ENCODE measurements at places on chromosomes 3 and 15.
A peak's percentile ranks its signal among the peaks of the same experiment; 100 is the strongest.

DNA sequence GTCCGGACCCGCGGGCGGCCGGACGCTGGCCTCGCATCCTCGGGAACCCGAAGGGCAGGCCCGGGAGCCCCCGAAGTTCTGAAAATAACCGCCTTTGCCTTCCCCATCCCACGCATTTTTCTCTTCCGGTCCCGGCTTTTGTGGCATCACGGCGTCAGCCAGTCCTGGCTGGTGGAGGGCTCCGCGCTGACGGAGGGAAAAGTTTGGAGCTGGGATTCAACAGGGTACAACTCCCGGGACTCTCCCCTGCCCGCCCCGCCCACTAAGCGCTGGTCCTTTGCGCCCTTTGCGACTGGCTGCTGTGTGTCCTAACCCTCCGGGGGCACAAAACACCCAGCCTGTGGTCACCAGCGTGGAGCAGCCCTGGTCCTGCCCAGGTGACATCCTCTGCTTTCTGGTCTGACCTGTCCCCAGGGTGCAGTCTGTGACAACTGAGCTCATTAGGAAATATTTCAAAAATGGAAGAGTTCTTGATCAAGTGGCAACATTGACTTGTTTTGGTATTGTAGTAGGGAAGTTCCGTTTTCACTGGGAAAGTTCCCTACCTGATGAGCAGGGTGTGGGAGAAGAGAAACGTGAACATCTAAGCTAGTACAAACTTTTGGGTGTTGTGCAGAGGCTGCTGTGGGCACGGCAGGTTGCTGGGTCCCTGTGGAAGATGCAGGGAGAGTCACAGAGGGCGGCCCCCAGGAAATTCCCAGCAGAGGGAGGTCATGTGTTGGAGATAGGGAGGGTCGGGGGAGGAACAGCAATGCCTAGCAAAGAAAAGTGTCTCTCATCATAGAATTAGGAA lies 775 bp downstream of the ARNT2 start:
- no peak for DNase-seq

DNA sequence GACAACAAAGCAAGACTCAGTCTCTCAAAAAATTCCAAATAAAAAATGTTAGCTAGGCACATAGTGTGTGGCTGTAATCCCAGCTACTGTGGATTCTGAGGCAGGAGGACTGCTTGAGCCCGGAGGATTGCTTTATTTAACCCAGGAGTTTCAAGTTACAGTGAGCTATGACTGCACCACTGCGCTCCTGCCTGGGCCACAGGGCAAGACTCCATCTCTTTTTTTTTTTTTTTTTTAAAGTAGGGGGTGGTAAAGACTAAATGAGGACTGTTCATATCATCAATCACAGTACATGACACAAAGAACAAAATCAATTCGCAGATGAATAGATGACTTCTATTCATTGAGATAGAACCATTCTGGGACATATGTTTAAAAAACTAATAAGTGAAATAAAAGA lies 48.1 kb downstream of the ACAP2 start:
- DNase-seq: no peak

- no peak for DNase-seq
These were observed 185.8 kb upstream of the PPP2R3A start for GRCh38 chr3:135779590-135780235.

- no peak for DNase-seq
These were observed 30.2 kb downstream of the NCEH1 start for GRCh38 chr3:172680684-172681083.

DNA sequence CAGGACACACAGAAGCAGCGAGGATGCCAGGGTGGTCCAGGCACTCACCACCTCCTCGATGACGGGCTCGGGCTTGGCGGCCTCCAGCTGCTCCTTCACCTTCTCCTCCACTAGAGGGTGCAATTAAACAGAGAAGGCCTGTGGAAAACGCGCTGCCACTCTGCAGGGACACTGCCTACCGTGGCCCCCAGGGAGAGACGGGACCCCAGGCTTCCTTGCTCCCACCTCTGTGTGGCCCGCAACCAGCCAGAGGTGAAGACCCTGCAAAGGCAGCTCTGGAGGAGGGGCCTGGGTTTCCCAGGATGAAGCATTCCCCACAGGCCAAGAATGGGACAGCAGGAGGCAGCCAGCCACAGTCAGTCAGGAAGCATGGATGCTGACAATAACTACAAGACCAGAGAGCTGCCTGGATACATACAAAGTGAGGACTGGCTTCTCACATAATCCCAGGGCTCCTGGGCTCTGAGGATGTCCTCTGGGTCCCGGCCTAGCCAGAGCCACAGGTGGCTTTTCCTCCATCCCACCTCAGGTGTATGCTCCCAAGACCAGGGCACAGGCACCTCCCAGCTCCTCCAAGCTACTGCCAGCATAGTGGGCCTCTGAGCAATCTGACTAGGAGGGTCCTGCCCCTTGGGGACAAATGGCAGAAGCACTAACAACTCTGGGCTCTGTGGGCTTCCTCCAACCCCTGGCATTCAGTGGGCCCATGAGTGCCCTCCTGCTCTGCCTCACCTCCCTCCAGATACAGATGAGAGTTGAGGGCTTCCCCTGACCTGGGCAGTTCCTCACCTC lies 46.2 kb downstream of the PTH1R start:
- DNase-seq: no peak

DNA sequence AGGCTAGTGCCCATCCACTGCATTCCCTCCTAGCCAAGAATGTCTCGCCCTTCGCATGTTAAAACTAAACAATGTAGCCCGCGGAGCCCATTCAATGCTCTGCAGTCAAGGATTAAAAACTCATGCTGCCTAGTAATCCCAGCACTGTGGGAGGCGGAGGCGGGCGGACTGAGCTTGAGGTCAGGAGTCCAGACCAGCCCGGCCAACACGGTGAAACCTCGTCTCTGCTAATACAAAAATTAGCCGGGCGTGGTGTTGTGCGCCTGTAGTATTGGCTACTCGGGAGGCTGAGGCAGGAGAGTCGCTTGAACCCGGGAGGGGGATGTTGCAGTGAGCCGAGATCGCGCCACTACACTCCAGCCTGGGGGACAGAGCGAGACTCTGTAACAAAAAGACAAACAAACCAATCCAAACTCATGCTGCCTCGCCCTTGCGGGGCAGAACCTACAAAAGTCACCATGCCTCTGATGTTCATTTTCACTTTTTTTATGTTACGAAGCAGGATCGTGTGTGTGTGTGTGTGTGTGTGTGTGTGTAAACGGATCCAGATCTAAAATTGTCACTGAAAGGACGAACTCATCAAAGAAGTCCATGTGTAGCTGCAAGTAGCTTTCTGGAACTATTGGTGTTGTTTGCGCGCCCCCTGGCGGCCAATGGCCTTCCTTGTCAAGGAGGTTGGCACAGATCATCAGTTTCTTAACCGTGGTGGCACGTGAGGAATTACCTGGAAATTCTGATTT lies 54.8 kb upstream of the SPESP1 start:
- peak; percentile 67 for DNase-seq

GRCh38 chr3:184724699-184725098 lies 12.8 kb upstream of the MAGEF1 start:
- DNase-seq: no peak

GRCh38 chr3:102398176-102398575 lies 36.6 kb upstream of the ZPLD1 start:
- no peak for DNase-seq

DNA sequence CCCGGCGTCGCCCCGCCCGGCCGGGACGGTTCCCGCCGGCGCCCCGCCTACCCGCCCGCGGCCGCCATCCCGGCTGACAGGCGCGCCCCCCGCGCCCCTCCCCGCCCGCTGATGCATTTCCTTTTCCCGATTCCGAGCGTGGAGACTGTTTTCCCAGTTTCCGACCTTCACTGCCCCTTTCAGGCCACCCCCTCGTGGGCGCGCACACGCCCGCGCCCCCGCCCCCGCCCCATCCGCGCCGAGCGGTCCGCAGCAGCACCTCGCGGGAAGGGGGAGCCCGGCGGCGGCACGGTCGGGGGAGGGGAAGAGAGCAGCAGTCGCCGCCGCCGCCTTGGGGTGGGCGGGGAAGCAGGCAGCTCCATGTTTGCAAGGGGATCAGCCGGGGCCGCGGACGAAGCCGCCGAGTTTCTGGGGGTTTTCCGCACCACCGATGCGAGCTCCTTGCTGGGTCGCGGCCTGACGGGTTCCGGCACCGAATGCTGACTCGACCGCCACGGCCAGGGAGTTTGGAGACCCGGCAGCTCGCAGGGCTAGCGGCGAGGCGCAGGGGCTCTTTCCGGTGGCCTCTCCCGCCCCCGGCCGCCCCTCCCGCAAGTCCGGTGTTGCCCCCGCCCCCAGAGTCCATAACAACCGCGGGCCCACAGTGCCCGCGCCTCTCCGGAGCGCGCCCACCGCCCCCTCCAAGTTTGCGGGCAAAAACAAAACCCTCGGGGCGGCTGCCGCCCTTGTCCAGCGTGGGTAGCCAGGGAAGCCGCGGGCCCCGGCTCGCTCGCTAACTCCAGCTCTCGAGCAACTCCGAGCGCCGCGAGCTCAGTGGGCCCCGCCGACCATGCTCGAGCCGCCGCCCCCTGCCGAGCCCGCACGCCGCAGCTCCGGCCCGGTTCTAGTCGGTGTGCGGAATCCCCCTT lies 3.2 kb upstream of the SIN3A start:
- DNase-seq: no peak

DNA sequence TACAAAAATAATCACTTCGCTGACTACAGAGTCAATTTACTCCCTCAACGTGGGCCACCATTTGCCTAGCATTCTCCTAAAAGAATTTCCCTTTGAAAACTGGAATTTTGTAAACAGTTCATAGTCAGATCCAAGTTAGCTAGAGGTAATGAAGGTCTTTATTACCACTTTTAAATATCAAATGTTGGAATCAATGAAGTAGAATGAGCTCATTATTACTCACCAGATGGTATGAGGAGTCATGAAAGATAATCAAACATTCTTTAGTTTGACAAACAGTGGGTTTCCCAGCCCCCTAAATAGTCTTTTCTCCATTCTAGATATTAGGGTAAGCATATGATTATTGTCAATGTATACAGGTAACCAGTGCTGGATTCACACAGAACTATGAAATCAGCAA lies 455.7 kb upstream of the THBS1 start:
- DNase-seq: no peak

- no peak for DNase-seq
These were observed at the start of gene LMCD1 for GRCh38 chr3:8501371-8502131. Gene LMCD1, plus strand, starts transcription at chr3:8501823. Its CDS starts 116 bp downstream, at chr3:8501939.

GRCh38 chr15:39578851-39579486 lies 1.9 kb upstream of the THBS1 start:
- no peak for DNase-seq

GRCh38 chr3:102662498-102662772 lies 227.6 kb downstream of the ZPLD1 start:
- DNase-seq: no peak

DNA sequence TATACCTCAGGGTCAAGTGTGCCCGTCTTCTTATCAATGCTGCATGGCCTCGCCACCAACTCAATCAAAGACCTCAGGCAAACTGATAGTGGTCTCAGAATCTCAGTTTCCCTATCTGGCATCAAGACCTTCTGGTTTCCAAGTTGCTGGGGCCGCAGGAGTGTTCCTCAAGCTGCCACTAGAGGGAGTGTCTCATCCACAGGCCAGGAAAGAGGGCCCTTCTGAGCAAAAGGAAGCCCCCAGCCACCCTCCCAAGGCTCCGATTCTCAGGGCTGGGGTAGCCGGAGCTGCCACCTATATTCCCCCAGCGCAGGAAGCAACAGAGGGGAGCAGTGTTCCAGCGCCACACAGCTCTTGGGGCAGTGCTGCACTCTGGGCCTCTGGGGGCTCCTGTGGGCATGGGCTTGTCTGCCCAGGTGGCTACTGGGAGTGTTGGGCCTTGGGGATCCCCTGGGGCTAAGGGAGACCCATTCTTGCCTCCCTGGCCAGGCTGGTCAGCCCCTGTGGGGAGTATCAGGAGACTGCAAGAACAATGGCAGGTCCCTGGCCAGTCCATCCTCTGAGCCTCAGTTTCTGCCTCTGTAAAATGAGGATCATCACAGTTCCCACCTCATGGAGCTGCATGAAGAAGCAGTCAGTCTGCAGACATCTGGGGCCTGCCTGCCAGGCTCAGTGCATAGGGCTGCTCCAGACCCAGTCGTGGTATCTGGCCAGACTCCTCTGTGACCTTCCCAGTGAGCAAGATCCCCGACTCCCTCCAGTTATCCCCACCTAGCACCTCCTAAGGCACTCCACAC lies 23.4 kb upstream of the SEC13 start:
- DNase-seq: no peak

GRCh38 chr15:31078471-31078870 lies 23.1 kb downstream of the TRPM1 start:
- no peak for DNase-seq

GRCh38 chr3:31841515-31841914 lies 139.5 kb downstream of the OSBPL10 start:
- no peak for DNase-seq

DNA sequence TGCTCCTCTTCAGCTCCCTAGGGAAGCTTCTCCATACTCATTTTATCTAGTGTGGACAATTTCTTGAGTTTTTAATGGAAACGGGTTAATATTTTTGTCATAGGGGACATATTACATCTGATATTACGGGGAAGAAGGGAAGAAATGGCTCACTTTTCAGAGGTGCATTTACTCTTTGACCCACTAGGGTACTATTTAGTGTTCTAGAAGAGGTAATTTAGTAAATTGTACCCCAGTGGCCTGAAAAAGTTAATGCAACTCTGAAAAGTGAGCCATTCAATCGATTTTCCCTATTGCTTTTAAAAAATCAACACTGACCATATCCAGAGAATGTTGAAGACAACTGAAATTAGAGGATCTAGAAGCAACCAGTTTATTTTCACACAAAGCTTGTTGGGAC lies 71.2 kb downstream of the MAP2K5 start:
- no peak for DNase-seq

DNA sequence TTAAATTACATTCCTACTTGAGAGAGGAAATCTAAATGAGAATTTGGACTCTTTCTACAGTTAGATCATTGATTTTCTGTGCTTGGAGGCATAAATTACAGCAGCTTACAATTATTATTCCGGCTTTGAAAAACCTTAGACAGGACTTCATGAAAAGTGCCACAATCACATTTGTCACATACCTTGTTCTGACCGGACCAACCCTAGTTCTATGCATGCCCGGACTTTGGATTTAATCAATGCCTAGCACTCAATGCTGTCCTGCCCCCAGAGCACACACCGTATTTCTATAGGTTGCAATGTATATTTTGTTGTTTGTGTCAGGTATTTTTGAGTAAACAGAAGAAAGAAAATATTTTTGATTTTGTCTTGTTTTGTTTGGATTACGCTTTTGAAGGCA lies 424.7 kb upstream of the PDZRN3 start:
- DNase-seq: no peak

- DNase-seq: peak; percentile 40
These were observed 23.9 kb upstream of the GRIP2 start for GRCh38 chr3:14563946-14564539.

DNA sequence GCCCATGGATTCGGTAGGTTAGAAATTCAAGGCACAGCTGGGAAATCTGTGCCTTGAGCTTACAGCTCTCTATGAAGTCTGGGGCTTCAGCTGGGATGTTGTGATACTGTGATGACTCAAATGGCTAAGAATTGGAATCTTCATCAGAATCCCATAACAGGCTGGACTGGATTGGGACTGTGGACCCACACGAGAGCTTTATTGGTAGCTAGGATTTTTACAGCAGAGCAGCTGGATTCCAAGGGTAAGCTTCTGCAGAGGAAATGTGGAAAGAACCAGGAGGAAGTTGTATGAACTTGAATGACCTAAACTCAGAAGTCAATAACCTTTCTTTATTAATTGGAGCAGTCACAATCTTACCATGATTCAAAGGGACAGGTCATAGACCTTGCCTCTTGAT lies 1187.1 kb downstream of the ROBO1 start:
- no peak for DNase-seq

GRCh38 chr3:194890091-194890490 lies 204.4 kb downstream of the FAM43A start:
- no peak for DNase-seq

Measured in NCI-H2107 (cell line).